ENCODE measurements at places on chromosomes 5 and 9.

DNA sequence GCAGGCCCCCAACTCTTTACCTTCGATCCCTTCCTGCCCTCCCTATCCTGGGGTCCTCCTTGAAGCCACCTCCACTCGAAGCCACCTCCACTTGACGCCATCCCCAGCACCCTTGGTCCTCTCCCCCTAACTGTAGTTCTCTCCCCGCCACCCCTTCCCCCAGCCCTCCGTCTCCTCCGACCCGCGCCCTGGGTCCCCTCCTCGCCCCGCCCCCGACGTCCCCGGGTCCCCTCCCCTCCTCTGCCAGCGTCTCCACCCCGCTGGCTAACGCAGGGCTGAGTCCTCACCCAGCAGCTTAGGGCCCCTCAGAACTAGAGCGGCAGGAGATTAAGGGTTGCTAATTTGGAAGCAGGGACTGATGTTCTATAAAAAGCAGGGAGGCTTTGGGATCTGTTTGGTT, 30.6 kb upstream of the ANKRD33B start:
- DNase-seq, result no peak

DNA sequence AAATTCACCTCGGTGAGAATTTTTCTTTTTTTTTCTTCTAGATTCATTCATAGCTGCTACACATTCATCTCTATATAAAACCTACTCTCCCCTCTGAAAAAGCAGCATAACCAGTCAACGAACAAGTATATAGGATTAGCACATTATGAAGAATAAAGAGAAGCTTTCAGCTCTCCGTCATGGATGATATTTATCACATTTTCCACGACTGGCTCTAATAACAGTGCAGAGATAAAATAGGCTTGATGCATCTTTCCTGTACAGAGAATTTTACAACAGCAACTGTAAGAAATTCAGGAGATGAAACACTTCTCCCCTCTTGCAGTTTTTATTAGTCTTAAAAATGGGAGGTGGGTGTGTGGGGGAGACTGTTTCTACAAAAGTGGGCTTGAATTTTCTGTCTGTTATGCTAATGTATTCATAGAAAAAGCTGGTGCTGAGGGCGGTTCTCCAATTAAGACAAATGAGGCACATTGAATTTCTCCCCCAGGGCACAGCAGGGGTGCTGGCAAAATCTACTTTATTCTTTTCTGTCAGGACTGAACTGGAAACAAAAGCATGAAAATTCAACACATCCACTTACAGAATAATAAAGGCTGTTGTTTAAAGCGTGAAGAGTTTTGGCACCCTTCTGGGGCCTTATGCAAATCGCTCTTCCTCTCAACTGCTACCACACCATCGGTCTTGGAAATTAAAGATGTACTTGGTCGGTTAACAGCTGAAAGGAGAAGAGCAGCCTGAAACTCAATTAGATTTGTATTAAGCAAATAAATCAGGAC, 233.9 kb upstream of the ZNF608 start:
- no peak for DNase-seq

DNA sequence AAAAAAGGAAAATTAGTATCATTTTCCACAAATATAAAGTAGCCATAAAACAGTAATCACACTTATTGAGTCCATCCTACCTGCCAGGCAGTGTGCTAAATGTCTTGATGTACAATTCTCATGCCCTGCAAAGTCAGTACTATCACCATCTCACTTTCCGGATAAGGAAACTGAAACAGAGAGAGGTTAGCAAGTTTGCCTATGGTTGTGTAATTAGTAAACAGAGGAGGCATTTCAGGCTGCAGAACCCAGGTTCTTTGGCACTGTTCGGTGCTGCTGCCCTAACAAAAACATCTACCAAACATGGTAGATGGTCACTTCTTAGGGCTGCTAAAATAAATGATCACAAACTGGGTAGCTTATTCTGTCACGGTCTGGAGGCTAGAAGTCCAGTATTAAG, 22.6 kb downstream of the PLAC8L1 start:
- no peak for DNase-seq

DNA sequence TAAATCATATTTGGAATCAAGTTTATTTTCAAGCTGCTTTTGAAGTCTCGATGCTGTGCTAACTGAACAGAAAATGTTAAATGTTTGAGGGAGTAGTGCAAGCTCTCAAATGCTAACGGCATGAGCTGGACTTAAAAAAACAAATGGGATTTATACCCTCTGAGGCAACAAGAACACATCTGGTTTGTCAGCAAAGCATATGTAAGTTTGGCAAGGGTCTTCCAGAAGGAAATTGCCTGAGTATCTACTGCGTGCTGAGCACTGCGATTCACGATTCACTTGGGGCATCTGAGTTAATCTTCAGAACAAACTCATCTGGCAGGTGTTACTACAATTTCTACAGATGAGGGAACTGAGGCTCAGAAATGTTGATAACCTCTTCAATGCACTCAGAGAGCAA, 98.4 kb upstream of the C9orf72 start:
- DNase-seq, result no peak

DNA sequence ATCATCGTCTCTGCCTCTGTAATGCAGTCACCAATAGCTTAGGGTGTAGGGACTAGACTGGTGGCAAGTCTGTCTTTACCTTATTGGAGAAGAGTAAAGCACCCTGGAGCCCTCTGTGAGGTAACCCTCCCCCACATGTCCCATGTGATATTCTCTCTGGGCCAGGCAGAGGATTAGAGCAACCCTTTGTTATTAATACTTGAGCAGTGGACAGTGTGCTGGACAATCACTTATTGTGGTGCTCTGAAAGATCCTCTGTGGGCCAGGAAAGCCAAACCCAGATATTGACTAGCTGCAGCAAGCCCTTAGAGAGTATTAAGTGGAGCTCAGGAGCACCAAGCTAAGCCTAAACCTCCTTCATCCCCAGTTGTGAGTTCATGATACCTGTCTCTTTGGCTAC, 139.7 kb upstream of the RUSC2 start:
- no peak for DNase-seq

GRCh38 chr9:132669319-132669697, 475 bp downstream of the DDX31 start:
- no peak for DNase-seq

DNA sequence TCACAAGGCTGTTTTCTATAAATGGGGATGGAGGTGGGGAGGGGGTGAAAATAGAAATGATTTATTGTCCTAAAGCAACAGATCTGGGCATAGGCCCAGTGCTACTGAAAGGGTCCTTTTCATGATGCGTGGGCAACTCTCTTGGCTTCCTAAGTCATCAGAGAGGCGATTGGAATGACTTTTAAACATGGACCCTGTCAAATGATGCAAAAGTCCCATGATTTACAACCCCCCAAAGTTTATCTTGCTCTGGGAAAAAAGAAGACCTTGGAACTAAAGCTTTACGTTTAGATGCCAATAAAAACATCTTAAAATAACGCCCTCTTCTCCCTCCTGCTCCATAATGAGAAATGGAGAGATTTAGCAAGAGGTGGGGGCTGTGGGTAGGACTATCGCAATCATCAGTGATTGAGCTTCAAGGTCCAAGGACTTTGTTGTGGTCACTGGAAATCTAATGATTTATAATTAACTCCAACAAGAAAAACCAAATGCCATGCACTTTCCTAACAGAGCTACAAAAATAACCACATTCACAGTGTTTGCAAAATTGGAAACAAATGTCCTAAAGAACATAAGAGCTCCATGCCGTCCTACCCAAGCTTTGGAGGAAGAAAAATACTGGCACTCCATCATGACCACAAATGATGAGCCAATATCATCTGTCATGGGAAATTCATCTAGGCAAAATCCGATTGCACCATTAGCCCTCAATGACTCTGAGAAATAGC, 167.5 kb upstream of the CLINT1 start:
- no peak for DNase-seq
